ENCODE measurements at places on chromosomes 2 and 18.

DNA sequence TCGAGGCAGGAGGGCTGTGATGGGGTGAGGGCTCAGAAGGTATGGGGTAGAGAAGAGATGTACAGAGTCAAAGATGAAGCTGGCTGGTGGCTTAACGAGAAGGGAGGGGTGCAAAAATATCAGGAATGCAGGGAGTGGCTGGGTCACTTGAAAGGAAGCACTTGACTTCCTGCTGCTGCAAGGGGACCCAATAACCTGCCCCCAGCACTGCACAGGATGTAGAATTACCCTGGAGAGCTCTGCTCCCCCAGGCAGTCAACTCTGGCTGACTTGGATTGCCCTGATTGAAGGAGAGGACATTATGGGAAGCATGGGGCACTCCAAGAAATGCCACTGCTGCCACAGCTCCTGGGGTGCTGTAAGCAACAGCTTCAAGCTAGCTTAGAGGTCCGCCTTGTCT lies 41.8 kb downstream of the CFAP221 start:
- H3K4me1 ChIP-seq = no peaks in the 10 kb centered on the region
- H3K36me3 ChIP-seq = no peaks in the 10 kb centered on the region
- DNase-seq = no peak

DNA sequence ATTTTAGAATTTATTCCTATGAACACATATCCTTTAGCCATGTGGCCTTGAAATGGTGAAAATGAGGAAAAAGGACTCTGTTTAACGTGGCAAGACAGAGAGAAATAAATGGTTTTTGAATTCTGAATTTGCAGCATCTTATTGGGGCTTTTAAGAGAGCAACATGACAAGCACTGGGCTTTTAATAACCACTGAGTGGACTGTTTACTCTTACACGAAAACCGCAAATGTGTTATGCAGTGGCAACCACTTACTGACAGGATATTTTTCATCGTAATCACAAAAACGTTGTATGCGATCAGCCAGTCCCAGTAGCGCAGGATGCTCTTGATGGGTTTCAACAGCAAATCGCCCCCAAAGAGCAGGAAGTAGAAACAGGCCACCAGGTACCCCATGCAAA lies 226.6 kb downstream of the NAPG start:
- H3K27me3 ChIP-seq = no peaks in the 10 kb centered on the region
- H3K4me3 ChIP-seq = no peak overlapping the region
- no peaks in the 10 kb centered on the region for H3K4me1 ChIP-seq

GRCh38 chr2:139020287-139020686 lies 240.1 kb upstream of the NXPH2 start:
- no peak overlapping the region for H3K27ac ChIP-seq
- H3K27me3 ChIP-seq = no peaks in the 10 kb centered on the region
- H3K36me3 ChIP-seq = no peaks in the 10 kb centered on the region
- H3K4me3 ChIP-seq = no peak overlapping the region

DNA sequence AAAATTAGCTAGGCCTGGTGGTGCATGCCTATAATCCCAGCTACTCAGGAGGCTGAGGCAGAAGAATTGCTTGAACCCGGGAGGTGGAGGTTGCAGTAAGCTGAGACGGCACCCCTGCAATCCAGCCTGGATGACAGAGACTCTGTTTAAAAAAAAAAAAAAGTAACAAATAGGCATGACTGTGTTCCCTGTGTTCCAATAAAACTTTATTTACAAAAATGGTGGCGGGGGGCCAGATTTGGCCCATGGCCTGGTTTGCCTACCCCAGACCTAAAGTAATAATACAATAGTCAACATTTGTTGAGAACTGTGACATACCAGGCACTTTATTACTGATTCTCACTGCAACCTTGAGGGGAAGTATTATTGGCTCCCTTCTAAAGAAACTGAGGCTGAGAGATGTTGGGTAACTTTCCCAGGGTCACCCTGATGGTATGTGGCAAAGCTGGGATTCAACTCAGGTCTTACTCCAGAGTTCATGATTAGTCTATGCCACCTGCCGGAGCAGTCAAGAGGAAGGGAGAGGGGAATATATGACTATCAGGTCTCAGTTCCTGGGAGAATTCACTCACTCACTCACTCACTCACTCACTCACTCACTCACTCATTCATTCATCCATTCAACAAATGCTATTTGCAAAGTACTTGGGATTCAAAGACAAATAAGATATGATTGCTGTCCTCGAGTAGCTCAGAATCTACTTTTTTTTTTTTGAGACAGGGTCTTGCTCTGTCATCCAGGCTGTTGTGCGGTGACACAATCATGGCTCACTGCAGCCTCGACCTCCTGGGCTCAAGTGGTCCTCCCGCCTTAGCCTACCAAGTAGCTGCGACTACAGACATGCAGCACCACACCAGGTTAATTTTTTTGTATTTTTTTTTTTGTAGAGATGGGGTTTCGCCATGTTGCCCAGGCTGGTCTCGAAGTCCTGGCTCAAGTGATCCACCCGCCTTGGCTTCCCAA lies 14.3 kb upstream of the KCMF1 start:
- no peak overlapping the region for H3K4me3 ChIP-seq
- H3K36me3 ChIP-seq = no peaks in the 10 kb centered on the region
- no peak for DNase-seq
- no peaks in the 10 kb centered on the region for H3K27me3 ChIP-seq
- peaks cover 5% of the 10 kb centered on the region for H3K4me1 ChIP-seq
- H3K27ac ChIP-seq = no peak overlapping the region

DNA sequence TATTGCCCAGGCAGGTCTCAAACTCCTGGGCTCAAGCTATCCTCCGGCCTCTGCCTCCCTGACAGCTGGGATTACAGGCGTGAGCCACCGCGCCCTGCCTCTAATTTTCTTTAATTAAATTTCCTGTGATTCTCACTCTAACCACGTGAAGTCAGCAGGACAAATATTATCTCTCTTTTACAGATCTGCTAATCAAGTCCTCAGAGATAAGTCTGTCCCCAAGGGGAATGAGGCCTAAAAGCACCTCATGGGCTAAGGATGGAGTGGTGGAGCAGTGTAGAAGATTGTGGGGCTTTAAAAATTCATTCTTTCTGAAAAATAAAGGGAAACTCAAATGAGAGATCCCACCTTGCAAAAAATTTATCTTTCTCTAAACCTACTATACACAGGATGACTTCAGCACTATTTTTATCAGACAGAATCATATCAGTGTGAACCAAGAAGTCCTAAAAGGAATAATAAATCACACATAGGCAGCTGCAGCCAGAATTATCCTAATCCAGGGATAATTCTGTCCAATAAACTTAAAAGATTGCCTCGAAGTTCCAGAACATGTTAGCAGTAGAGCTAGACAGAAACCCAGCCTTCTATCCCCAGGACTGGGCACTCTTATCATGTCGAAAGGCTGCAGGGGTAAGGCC lies 38.3 kb upstream of the BMPR2 start:
- no peak overlapping the region for H3K27ac ChIP-seq
- no peaks in the 10 kb centered on the region for H3K36me3 ChIP-seq
- no peaks in the 10 kb centered on the region for H3K27me3 ChIP-seq

- H3K36me3 ChIP-seq = no peaks in the 10 kb centered on the region
- no peak for DNase-seq
- no peak overlapping the region for H3K4me3 ChIP-seq
- H3K27me3 ChIP-seq = no peaks in the 10 kb centered on the region
- no peak overlapping the region for H3K27ac ChIP-seq
These were observed 63.0 kb upstream of the ACSL3 start for GRCh38 chr2:222797871-222798270.

- no peak overlapping the region for H3K27ac ChIP-seq
- DNase-seq = peak; percentile 39
- H3K27me3 ChIP-seq = no peaks in the 10 kb centered on the region
- no peak overlapping the region for H3K4me3 ChIP-seq
These were observed 28.0 kb downstream of the CROCC2 start for GRCh38 chr2:240933966-240934700.
